Stimulated activated CD4-positive, alpha-beta T cell treated with anti-CD3 and anti-CD28 coated beads, Interleukin-2, amount 100 ng/mL, for 48 hours (primary cell): ENCODE measurements at places on chromosomes 12 and 14.

DNA sequence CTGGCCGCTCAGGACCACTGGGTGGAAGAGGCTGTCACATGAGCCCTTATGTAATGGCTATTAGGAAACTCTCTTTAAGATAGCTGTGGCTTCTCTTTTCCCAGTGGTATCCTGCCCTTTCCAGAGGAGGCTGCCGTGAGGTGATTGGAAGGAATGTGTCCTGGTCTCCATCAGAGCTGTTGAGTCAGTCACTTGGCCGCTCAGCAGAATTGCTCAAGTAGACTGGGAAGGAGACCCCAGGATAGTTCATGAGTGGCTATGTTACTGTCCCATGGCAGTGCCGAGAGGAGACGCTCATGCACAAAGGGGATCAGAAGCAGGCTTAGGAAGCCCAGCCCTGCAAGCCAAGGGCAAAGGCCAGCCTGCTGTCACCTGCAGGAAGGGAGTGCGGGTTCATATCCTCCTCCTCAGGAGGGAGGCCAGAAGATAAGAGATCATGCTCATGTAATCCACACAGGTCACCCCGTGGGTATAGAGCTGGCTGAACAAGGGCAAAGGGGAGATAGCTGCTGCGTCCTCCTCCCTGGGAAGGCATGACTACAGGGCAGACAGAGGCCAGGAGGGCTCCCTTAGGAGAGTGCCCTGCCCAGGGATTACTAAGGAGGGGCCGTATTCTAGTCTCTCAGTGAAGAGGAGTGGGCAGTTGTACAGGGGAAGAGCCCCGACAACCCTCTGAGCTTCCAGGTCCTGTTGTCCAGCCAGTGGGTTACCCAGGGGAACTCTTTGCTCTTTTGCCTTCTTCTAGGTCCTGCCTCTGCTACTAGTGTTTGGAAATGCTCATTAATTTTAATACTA lies 137.0 kb upstream of the MAX start:
- DNase-seq: no peak

- DNase-seq: no peak
Observed at GRCh38 chr12:117718141-117718540, 250.6 kb downstream of the KSR2 start.

DNA sequence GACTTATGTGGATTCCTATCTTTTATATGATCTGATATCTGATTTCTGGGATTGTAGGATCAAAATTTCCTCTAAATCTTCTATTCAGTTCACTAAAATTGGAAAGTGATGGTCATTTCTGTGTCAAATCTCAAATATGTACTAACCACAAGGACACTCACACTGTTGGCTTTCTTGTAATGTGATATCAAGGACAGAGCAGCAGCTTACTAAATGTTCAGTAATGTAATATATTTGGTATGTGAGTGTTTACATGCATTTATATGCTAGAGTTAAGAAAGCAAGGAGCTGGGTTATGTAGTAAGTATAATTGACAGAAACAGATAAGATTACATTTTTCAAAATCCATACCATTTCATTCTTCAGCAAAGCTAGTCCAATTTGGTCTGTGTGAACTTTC lies 16.5 kb downstream of the PUS7L start:
- DNase-seq: no peak

GRCh38 chr14:103762036-103762435 lies 46.4 kb downstream of the ZFYVE21 start:
- no peak for DNase-seq

DNA sequence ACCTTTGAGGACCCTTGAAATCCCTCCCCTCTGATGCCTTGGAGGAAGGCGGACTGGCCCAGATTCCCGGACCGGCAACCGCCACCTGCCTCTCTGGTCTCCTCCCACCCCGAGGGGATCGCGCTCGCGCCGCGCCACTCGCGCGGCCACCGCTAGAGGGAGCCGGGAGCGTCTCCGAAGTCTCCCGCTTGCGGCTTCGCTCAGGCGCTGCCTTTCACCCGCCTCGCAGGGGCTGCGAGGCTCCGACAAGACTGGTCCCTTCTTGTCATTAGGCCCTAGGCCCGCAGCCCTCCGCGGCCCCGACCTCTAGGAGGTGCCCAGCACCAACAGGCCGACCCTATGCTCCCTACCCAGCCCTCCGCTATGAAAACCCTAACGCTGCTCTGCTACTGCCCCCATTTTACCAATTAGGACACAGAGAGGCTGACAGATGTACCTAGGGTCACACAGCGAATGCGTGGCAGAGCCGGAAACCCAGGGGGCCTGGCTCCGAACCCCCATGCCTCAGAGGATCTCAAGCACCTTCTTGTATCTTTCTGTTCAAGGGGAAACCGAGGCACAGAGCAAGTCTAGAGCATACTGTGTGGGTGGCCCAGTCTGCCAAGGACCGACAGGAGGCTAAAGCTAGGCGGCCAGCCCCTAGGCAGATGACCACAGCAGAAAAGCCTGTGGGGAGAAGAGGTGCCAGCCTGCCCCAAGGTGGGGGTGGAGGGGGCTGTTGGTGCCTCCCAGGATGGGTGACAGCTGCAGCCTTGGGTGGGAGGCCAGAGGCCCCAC lies 21.4 kb upstream of the VSX2 start:
- peak; percentile 85 for DNase-seq

- DNase-seq: no peak
Observed at GRCh38 chr14:77103951-77104350, 5.9 kb downstream of the CIPC start.

DNA sequence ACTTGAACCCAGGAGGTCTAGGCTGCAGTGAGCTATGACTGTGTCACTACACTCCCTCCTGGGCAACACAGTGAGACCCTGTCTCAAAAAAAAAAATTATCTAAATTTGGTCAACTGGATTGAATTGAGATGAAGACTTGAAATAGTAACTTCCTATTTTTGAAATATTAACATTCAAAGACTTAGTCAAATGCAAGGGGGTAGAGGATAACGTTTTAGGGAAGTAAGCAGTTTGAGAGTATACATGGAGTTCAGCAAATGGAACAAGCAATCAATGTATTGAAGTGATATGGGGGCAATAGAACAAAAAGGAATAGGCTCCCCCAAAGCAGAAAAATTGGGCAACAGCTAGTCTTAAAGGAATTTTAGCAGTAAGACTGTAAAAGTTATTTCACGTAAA lies 4.6 kb upstream of the MFAP5 start:
- no peak for DNase-seq

DNA sequence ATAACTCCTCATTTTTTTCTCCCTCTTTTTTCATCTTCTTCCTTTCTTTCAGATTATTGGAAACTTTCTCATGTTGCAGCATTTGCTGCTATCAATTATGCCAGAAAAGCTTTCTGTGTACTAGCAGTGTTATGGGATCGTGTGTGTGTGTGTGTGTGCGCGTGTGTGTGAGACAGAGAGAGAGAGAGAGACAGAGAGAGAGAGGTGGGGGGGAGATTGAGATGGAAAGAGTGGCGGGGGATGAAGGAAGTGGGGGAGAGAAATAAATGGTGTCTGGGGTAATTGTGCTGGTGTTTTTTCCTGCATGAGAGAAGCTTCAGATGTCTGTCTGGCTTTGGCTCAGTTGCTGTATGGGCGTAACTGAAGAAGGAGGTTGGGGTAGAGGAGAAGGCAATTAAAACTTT lies 268.9 kb downstream of the RAD51B start:
- no peak for DNase-seq

DNA sequence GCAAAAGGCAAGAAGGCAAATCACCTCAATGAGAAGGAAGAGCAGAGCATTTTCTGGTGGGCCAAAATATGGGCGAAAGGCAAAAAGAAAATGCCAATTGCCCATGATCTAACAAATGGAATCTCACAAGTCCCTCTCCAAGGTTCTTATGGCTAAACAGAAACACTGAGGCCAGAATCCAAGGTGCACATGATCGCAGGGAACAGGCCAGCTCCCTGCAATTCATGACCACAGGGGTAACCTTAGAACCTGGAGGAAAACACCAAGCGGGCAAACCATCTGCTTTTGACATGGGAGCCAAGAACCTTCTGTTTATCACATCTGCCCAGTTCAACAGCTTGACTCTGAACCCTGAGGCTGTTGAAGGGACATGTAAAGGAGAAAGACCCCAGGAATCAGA lies 60.0 kb downstream of the NT5DC3 start:
- DNase-seq: no peak
